ENCODE measurements at places on chromosomes 5 and 9.

DNA sequence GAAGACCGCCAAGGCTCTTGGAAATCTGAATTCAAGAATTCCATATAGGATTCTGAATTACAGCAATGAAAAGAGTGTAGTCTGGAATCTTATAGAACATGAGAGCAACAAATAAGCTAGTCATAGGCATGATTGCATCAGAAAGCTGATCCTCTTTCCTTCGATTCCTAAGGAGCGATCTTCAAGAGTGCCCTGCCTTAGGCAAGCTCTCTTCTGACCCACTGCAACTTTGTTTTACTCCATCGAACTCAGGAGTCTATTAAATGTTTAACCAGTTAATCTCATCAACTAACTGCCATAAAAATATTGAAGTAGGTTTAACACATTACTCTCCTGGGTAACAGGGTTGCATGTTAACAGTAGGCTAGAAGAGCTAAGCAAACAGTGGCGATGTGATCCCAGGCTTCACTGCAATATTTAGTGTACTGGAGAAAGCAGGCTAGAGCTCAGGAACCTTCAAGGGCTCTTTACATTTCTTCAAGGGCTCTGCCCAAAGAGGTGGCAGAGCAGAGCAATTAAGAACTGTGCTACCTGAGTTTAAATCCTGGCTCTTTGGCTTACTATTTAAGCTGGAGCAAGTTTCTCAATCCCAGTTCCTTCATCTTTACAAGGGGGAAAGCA, 146.3 kb downstream of the RORB start:
- DNase-seq, result no peak

DNA sequence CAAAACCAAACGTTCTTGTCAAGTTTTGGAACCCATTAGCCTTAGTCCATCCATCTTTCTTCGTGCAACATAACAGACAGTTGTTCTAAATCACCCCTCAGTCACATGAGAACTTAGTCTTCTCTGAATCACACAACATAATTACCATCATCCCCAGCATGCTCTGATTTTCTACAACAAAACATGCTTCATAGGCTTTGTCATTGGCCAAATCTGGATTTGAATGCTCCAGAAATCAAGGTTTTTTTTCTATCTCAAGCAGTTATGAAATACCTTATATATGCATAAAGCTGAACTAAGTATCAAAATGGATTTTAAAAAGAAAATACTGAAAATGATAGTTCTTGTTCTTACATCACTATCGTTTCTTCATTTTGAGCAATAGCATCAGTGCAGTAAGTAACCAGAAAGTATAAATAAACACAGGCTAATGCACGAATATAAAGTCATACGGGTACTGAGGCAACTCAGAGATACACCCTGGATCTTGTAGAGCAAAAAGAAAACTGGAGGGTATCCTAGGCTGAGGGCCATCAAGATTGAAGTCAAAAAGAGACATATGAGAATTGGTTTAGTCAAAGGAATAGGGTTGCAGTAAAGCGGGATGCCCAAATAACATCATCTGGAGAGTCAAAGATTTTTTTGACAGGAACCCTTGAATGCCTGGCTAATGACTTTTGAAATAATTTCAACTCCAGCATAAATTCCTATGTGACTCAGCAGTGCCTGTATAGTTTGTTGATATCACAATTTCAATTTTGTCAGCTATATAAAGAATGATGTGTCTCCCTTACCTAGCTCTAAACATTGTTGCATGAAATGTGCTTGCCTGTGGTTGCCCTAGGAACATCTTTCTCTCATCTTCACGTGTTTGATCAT, 164.7 kb downstream of the ADAMTSL1 start:
- no peak for DNase-seq

DNA sequence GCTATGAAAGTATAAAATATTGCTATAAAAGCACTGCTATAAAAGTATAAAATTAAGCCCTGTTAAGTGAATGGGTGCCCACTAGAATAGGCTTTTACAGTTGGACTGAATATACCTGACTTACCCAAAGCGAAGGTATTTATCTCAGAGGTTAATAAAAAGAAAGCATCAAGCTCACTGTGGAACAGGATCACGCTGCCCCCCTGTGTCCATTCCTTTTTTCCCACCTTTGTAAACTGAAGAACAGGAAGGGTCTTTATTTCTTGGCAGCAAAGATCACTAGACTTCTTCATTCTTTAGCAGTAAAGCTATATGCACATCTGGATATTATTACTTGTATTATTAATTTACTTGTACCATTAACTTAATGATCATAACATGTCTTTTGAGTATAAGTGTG, 22.1 kb upstream of the PLPP6 start:
- peak; percentile 48 for DNase-seq

DNA sequence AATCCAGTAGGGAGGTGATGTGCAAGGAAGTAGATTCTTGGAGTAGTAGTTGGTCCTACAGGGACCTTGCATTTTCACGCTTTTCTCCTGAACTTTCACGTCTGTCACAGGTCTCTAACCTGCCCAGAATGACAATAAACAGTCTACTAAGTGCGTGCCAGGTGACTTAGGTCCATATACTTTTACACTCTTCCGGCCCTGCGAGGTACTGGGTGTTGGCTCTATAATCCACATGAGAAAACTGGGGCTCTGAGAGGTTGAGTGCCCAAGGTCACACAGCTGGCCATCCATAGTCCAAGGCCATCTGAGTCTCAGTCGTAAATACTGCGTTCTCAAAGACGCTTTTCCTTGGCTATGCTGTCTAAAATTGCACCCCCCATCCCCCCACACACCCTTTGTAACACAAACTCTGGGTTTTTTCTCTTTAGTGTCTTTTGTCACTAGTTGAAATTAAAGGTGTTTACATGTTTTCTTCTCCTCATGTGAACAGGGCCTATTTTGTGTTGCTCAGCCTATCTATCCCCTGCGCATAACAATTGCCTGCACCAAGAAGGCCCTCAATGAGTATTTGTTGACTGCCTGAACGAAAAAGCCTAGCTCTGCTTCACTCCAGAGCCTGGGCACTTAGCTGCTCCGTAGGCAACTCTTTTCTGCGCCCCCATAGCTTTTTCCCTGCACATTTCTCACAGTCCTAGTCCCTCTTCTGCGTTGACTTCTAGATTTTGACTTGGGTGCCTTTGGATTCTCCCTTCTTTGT, 943 bp downstream of the SFXN1 start:
- no peak for DNase-seq

DNA sequence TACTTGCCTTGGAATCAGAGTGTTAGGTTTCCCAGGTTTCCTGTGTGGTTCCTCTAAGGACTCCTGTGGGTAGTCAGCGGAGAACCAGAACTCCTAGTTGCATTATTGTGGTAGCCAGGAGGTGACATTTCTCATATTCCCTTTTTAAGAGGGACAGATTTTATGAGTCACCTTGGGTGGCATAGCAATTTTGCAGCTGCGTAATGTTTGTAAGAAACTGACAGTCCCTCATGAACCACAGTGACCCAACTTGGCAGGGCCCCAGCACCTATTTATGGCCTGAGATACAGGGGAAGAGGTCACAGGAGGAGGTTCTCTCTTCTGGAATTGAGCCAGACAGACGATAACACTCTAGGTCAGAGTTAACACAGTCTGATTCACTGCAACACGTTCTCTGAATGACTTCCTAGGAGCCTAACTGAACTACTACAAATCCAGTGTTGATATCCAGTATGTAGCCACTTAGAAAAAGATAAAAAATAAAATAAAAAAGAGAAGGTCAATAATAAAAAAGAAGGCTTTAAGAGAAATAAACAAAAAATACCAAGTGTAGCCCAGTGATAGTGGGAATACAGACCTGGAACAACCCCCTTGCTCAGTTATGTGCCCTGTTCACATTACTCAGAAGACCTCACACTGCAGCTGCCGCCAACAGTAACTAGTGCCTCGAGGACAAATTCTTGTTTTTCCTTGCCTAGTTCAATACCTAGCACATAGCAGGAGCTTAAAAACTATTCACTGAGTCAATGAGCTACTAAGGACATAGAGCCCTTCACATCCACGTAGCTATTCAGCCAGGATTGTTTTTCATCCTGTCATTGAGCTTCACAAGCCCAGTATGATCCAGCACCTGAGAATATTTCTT, 50.7 kb upstream of the VLDLR start:
- peak; percentile 19 for DNase-seq

DNA sequence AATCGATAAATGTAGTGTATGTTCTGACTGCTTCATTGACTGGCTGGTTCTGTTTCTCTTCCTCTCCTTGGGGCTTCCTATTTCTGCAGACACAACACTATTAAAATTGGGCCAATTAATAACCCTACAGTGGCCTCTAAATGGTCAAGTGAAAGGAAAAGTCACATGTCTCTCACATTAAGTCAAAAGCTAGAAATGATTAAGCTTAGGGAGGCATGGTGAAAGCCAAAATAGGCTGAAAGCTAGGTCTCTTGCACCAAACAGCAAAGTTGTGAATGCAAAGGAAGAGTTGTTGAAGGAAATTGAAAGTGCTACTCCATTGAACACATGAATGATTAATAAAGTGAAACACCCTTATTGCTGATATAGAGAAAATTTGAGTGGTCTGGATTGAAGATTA, 58.2 kb downstream of the CCNH start:
- DNase-seq, result no peak

DNA sequence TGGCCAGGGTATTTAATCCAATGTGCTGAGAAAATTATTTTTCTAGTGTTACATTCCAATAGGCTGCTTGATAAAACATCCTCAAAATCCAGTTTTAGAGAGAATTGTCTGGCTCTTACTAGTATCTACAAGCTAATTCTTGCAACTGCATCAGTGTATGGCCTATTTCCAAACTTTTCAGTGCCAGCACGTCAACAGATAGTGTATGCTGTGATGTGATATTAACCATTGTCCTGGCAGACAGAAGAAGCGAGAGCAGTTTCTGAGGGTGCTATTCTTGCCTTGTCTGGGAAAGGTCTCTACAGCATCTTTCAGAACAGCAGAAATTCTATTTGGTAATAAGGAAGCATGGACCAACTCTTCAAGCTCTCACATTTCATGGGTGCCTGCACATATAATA, 174.2 kb upstream of the CDH12 start:
- DNase-seq, result no peak

GRCh38 chr9:106560540-106560939, 302.4 kb upstream of the ZNF462 start:
- DNase-seq, result no peak

DNA sequence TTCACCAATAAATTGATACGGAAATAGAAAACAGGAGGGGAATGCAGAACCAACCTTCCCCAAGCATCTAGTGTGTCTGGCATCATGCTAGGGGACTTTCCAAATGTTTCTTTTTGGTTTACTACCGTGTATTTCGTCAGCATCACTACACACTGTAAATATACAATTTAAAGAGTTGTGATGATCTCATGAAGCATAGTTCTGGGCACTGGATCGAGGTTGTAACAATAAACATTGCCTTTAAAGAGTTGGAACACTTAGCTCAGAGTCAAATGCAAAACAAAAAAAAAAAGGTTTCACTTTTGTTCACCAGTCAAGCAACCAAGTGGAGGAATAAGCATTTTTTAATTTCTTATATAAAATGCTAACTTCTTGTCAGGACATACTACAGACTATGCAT, 2.9 kb upstream of the SCAI start:
- no peak for DNase-seq

- no peak for DNase-seq
Observed at GRCh38 chr5:131821221-131821620, 24.4 kb upstream of the FNIP1 start.
